ENCODE measurements at places on chromosomes 11 and 22.

DNA sequence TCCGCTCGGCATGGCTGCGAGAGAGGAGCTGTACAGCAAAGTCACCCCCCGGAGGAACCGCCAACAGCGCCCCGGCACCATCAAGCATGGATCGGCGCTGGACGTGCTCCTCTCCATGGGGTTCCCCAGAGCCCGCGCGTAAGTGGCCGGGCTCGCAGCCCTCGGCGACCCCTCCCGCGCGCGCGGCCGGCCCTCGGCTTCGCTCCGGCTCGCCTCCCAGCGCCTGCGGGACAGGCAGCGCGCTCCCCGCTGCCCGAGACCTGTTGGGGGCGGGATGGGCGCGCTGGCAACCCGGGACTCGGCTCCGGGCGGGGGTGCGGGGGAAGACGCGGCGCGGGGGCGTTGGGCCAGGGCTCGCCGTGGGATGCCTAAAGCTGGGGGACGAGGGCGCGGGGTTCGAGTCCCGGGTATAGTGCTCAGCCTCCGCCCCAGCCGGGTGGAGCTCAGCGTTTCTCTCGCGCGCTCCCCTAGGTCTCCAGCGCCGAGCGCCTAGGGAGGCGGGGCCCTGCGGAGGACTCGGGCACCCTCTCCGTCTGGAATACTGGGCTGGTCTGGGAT, 630 bp downstream of the UBASH3B start:
- no peak for DNase-seq

DNA sequence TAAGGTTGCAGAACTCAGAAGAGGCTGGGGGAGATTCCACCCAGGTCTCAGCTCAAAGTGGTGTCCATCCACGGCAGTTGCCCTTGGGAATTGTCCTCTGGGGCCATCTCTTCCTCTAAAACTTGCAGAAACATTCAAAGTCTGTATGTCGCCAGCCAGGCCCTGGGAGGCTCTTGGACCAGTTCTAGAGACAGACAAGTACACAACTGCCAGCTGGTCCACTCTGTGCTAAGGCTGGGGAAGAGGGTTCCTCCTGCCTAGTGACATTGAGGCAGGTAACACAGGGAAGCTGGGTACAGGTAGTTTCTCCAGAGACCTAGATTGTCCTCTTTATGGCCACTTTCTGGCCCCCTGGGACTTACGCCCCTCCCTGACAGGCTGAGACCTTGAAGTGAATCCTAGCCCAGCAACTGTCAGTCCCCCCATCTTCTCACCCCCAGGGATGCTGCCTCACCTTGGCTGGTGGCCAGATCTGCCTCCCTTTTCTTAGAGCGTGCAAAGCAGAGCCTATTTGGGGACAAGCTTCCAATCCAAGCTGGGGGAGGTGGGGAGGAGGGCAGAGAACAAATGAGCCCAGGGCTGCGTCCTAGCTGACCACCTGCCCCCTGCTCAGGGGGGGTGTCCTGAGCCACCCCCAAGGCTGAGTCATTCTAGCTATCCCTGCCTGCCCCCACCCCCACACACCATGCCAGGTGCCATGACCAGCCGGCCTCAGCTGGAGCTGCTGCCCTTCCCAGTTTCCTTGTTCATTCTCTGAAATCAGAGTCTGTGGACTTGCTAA, 8.4 kb downstream of the FAM83F start:
- DNase-seq = no peak

- no peak for DNase-seq
These were observed 47.6 kb downstream of the ELFN2 start for GRCh38 chr22:37379722-37380121.

- no peak for DNase-seq
These were observed 110.9 kb downstream of the TSPAN18 start for GRCh38 chr11:44837661-44838060.

DNA sequence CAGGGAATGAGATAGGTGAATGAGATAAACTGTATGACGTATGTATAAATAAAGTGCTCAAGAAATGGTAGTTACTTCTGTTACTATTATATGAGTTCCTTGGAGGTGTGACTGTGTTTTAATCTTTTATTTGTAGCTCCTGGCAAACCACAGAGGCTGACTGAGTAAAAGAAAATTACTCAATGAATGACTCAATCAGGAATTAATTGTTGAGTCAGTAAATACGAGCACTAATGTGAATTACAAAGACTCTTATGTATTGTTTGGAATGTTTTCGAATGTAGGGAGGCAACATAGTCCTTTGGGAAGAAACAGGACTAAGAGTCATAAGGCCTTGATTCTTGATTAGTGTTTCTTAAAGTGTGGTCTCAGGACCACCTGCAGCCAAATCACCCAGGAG, 51.1 kb upstream of the BLID start:
- no peak for DNase-seq

DNA sequence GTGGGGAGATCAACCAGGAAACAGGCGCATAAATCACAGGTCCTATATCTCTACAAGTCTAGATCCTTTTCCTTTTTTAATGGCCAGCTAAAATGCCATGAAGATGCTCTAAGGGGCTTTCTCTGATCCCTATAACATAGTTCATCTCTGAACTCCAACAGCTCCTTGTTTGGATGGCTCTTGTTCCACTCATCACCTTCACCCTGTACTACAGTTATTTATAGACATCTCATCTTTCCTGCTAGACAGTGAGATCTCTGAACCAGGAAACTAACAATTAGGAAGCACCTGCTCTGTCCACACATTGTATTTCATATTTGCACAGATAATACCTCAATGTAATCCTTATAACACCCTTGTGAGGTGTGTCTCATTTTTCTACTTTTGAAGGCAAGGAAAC, 31.6 kb downstream of the KCNA4 start:
- no peak for DNase-seq

DNA sequence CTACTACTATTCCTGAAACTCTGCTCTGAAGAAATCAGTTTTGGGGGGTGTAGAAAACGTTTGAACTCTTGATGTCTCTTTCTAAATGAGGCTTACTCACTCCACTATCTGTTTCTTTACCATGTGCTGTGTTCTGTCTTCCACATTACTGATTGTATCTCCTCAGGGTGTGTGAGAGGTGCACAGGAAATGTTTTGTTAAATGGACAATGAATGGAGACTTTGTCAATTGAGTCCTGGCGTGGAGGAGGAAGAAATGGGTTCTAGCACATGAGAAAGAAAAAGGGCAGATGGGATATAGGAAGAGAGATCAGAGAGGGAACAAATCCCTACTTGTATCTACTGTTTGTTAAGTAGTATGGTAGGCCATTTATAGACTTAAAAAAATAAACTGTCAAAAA, 577.1 kb upstream of the CCDC90B start:
- DNase-seq = no peak

- DNase-seq = no peak
These were observed at the start of gene PTPN5 for GRCh38 chr11:18791207-18791968. PTPN5 (minus strand) TSS chr11:18791798; CDS start chr11:18771958, 19,840 bp downstream.

DNA sequence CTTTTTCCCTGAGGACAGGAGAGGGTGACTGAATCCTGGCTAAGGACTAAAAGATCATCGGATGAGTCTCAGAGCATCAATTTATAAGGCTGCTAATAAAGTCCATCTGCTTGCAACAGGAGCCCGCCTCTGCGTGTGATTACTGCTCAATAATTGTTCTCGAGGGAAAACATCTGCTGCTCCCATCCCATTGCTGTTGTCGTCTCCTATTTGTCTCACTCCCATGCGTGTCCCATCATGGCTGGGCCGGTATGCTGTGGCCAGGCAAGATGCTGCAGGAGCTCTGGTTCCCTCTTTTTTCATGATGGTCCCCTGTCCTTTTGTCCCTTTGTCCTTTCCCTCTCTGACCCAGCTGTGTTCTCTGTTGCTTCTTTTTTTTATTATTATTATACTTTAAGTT, 121.2 kb downstream of the SPATA19 start:
- DNase-seq = no peak

GRCh38 chr22:22787786-22788459, 99.7 kb upstream of the IGLL5 start:
- DNase-seq = peak; percentile 73

- DNase-seq = no peak
These were observed 41.5 kb downstream of the OR4D9 start for GRCh38 chr11:59552844-59553243.

DNA sequence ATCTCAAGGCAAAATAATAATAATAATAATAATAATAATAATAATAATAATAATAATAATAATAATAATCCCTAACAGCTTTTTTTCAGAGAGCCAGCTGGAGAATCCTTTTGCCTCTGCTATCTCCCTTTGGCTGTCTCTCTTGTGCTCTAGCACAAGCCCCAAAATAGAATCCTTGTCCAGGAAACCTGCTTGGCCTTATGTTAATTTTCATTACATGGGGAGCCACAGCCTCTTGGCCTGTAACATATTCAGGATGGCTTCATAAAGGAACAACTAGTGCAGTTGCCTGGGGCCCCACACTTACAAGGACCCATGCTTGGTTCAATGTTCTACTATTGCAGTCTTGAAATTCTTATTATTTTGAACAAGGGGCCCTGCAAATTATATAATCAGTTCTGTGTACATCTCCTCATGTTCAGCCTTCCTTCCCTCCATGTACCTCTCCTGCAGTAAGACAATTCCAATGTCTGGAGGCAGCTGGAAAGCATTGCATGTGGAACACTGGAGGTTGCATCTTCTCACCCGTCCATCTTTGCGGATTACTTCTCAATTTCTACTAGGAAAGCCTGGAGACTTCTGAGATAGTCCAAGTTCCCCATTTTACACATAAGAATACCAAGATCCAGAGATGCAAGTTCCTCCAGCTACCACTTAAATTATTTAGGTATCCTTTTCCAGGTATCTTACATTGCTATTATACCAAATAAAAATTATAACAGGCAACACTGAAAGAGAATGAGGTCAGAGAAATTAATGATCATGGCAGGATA, 37.8 kb upstream of the SORL1 start:
- no peak for DNase-seq

- no peak for DNase-seq
These were observed 35.5 kb downstream of the PIWIL4 start for GRCh38 chr11:94602430-94603372.

DNA sequence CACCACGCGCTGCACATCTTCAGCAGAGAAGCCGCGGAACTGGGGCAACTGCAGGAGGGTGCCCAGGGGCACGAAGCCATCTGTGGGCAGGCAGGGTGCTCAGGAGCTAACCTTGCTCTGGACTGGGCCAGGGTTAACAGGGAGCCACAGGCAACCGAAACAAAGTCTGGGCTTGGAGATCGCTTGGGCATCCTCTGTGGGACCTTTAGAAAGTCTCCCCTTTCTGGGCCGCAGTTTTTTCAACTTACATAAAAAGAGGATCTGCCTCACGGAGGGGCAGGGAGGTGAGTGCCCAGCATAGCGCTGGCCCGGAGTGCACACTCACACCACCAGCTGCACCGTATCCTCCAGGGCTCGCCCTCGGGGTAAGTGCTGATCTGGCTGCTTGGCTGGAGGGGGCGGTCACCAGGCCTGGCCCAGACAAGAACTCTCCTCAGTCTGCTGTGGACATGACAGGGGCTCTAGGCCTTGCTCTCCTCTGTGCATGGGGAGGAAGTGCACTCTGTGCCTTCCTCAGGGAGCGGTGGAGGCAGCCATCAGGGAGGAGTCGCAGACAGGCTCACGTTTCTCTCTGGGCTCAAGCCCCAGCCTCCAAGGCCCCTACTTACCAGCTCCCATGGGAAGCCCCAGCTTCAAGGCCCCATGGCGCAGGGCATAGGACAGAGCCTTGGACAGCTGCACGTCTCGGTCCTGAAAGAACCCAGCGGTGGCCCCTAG, 937 bp downstream of the TRPT1 start:
- DNase-seq = no peak

DNA sequence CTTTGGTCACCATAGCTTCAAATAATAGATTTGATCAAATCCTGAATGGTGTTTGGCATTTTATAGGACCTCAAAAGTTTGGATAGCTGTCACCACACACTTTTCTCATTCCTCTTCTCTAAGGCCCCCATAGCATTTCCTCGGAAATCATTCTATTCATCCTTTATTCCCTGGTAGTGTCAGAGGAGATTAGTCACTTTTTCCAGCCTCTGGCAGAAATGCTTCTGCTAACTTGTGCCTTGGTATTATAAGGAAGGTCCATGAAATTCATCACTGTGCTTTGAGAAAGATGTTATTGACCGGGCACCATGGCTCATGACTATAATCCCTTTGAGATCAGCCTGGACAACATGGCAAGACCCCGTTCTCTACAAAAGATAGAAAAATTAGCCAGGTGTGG, 19.7 kb upstream of the NUP160 start:
- no peak for DNase-seq

- DNase-seq = no peak
These were observed 37.9 kb downstream of the PIK3C2A start for GRCh38 chr11:17169876-17170275.

DNA sequence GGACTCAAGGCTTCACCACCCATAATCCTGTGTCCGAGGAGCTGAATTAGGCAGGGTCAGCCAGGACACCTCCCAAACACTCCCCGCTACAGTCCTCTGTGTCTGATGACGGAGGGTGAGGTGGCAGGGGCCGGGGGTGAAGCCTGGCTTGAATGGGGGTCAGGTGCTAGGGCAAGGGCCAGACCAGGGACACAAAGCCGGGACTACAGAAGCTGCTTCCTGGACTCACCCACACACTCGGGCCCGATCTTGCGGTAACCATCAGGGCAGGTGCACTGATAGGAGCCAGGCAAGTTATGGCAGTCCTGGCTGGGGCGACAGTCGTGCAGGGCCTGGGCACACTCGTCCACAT, 2.3 kb downstream of the EFEMP2 start:
- DNase-seq = no peak

DNA sequence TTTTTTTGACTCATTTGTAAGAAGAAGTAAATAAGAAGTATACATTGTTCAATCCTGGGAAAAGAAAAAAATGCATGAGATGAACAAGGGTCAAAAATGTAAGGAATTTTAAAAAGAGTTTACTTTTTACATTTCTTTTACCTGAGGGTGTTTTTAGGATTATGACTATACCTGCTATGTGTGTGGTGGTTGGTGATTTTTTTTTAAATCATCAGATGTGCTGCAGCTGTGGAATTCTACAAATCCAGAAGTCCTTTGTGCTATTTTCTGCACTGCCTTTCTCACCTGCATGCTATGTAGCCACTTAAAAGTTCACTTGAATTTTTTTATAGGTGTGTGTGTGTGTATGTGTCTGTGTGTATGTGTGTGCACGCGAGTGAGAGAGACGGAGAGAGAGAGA, 185.3 kb downstream of the FAT3 start:
- no peak for DNase-seq

GRCh38 chr11:104564921-104565582, 333.2 kb downstream of the CASP12 start:
- no peak for DNase-seq

DNA sequence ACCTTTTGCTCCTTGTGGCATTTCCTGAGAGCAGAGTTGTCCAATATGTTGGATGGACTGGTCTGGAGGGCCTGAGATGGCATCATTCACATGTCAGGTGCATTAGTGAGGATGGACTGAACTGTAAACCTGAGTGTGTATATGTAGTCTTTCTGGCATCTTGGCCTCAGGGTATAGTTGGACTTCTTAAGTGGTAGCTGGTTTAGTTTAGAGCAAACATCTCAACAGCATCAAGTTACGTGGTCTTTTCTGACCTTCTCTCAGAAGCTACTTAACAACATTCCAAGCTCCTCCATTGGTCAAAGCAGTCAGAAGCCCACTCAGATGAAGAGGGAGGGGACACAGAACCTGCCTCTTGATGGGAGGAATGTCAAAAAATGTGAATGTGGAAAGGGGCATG, 829.9 kb downstream of the METTL15 start:
- no peak for DNase-seq

Data from CD4-positive, alpha-beta T cell treated with Interleukin-6 at 100 ng/mL for 8 hours (primary cell).